GM12878 (cell line): ENCODE measurements at places on chromosomes 1 and 21. TPM values are rescaled to one million over a fixed set of nuclear protein-coding genes. Genes with fewer than 3 reads are reported as not detected.

- H3K4me1 ChIP-seq, result no peaks in the 10 kb centered on the region
- no peaks in the 10 kb centered on the region for H3K36me3 ChIP-seq
- H3K4me3 ChIP-seq, result no peak overlapping the region
- DNase-seq, result no peak
- H3K27ac ChIP-seq, result no peak overlapping the region
These were observed 22.6 kb downstream of the F5 start for GRCh38 chr1:169563650-169564049.

- H3K4me3 ChIP-seq, result no peak overlapping the region
- no peaks in the 10 kb centered on the region for H3K4me1 ChIP-seq
- H3K27me3 ChIP-seq, result peaks cover 6% of the 10 kb centered on the region; the same call in 1 of the 2 replicates
- DNase-seq, result no peak
- no peak overlapping the region for H3K27ac ChIP-seq
These were observed 54.2 kb upstream of the ETS2 start for GRCh38 chr21:38751379-38752050.

NIBAN1 gene
- 45.9 and 48.0 TPM in 2 replicates for polyA plus RNA-seq

- H3K27me3 ChIP-seq, result no peaks in the 10 kb centered on the region
- peaks cover 2% of the 10 kb centered on the region for H3K36me3 ChIP-seq
- H3K4me1 ChIP-seq, result no peaks in the 10 kb centered on the region
- no peak overlapping the region for H3K27ac ChIP-seq
These were observed 14.8 kb upstream of the METTL18 start for GRCh38 chr1:169809370-169810095.

GRCh38 chr1:109116286-109116685, 2.4 kb downstream of the ELAPOR1 start:
- H3K36me3 ChIP-seq, result no peaks in the 10 kb centered on the region
- DNase-seq, result no peak
- H3K4me3 ChIP-seq, result no peak overlapping the region
- peaks cover 8% of the 10 kb centered on the region for H3K27me3 ChIP-seq
- H3K4me1 ChIP-seq, result peaks cover 15% of the 10 kb centered on the region

DNA sequence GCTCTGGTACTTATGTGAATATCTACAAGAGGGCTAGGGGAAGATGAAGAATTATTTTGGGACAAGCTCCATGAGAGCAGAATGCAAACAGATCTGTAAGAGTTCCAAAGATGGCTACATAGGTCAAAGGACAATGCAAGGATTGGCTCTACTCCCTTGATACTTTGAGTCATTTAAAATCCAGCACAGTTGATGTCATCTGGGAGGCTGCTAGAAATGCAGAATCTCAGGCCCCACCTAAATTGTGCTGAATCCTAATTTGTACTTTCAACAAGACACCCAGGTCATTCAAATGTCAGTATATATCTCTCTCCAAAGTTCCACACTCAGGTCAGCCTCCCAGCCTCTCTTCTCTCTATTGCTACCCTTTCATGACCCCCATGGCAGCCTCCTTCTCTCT, 23.7 kb upstream of the TADA1 start:
- H3K27me3 ChIP-seq, result no peaks in the 10 kb centered on the region; the same call in 1 of the 2 replicates
- no peak overlapping the region for H3K4me3 ChIP-seq
- no peaks in the 10 kb centered on the region for H3K36me3 ChIP-seq
- no peak overlapping the region for H3K27ac ChIP-seq
- no peaks in the 10 kb centered on the region for H3K4me1 ChIP-seq
